ENCODE measurements at places on chromosomes 2 and 18. TPM values are rescaled to one million over a fixed set of nuclear protein-coding genes. Genes with fewer than 3 reads are reported as not detected.

GRCh38 chr2:5834501-5834900 lies 142.3 kb downstream of the SOX11 start:
- DNase-seq: no peak

The PREPL gene
- 8.3 TPM for polyA plus RNA-seq

GRCh38 chr2:11320698-11321492 lies 23.5 kb downstream of the ROCK2 start:
- DNase-seq: no peak

- DNase-seq: no peak
Observed at GRCh38 chr2:27189989-27190388, 21.9 kb upstream of the ATRAID start.

Data from lung (tissue), 17 donors.